ENCODE measurements at places on chromosomes 3 and 15.

- peak; percentile 41 for DNase-seq
These were observed 449.4 kb upstream of the PPP2R3A start for GRCh38 chr3:135516143-135516542.

- DNase-seq: no peak
These were observed 14.5 kb downstream of the LAMP3 start for GRCh38 chr3:183148056-183148455.

DNA sequence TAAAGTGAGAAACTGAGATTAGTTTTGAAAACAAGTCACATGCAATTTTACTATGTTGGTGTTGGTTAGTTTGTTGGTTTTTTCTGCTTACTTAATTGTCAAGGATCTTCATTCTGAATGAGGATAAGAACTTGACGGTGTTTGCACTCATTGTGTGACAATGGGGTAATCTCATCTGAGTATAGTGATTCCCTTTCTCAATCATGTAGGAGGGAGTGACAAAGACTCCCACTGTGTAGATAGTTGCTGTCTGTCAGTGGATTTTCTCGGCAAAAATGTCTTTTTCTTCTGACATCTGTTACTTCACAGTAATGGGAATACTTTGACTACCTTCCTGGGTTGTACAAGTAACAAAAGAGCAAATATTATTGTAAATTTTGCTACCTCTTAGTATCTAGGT lies 23.5 kb downstream of the KCNH8 start:
- no peak for DNase-seq

DNA sequence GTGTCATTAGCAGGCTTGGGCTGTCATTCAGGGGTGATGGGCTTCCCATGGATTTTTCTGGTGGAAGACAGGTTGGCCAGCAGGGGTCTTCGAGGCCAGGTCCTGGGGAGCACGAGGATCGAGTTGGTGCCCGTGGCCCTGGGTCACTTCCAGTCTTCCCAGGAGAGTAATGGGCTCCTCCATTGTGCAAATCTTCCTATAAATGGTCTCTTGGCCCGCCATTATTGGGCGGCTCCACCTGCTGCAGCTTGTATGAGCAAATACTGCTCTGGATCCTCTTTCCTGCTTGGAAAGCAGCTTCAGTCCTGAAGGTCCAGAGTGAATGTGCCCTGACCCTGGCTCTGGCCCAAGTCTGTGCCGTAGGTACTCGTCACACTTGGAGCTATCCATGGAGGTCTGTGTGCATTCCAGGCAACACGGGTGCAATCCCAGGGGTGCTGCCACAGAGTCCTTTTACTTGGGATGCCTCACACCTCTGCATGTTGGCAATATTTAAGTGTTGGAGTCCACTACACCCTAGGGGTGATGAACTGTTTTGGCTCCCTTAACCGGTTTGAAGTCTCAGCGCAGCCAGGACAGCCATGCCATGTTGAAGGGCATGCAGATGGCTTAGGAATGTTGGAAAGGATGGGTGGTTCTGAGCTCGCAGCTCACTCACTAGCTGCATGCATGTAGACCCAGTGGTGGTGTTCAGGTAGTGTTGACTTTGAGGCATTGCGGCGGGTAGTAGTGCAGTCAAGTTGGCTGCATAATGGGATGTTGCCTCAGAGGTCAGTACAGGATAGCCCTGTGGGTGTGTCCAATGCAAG lies 97.6 kb downstream of the SNRPN start:
- DNase-seq: no peak

DNA sequence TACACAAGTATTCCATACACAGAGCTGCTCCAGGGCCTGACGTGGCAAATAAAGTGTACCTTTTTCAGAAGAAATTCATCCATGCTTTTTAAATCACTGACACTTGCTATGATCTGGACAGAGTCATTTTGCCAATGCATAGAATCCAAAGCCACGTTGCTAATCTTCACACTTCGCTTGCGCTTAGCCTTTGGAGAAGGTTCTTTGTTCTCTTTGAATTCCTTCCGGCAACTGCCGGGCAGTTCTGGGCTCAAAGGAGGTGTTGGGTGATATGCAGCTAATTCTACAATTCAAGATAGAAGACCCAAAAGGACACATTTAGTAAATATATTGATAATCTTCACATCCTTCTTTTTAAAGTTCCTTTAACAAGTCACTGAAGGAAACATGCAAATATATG lies 69.9 kb downstream of the NR2E3 start:
- no peak for DNase-seq

DNA sequence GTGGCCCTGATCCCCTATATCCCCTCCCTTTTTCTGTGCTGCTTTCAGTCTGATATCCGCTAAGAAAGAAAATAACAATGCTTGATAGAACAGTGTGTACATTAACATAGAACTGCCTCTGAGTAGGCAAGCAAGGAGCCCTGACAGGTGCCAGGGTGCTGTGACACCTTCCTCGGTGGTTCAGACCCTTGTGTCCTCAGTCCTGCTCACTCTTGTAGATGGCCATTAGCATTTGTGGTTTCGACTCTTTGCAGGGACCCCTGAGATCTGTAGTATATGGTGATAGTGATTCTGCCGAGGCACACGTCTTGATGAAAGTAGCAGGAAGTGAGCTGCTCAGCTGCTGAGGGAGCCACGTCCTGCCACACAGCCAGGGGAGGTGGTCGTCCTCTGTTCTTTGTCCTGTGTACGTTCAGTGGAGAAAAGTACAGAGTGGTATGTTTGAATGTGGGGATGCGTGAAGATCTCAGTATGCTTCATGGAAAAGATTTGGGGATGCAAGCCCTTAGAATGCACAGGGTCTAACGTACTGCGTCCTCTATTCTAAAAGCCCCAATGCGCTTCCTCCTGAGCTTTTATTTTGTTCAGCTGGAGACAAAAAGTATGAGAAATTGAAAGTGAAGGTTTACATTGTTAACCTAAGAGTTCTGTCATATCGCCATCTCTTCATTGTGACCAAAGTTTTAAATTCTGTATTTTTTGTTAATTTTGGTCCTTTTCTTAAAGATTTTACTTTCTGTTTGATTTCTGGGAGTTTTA lies 35.4 kb downstream of the PXYLP1 start:
- no peak for DNase-seq

DNA sequence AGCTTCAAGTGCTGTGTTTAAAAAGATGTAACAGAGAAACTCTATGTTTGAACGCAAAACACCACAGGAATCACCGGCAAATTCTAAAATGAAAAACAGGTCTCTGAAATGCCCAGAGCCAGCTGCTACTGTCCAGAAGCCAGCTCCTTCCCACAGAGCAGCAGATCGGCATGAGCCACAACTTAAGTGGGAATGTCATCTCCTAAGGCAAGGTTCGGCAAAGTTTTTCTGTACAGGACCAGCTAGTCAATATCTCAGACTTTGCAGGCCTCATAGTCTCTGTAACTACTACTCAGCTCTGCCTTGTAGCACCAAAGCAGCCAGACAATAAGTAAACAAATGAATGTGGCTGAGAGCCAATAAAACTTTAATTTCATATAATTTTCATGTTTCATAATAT lies 4.9 kb downstream of the PLOD2 start:
- DNase-seq: no peak

DNA sequence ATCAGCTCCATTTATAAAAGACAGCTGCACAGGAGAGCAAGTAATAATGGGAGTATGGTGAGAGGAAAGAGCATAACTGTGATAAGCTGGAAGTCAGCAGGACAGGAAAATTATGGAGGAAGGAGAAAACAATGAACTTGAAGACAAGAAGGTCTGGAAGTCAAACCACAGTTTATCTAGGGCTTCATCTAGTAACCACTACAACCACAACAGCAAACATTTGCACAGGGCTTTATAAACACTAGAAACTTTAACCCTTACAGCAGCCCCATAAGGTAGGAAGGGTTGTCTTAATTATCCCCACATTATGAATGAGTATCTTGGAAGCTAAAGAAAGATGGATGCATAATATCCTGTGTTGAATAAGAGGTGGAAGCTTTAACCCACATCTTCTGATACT lies 820.8 kb downstream of the IGSF11 start:
- no peak for DNase-seq

DNA sequence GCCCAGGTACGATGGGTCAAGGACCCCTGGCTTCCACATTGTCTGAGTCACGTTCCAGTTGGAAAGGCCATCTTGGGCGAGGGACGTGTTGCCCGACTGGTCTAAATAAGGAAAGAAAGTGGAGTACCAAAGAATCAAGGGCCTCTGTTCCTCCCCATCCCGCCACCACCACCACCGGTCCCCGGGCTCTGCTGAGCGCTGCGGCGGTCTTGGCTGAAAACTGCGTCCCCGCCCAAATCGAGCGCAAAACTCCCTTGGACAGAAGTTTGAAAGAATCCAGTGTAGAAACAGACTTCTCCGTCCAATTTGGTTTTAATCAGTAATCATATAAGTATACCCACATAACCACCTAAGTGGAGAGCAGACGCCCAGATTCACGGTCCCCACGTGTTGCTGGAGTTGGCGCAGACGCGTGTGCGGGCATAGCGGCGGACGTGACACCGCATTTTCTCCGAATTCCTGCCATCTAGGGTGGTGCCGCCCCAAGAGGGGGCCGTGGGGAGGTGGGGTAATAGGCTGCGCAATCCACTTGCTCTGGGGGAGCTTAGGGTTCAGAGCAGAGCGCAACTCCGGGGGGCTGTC lies 243.8 kb upstream of the TOPAZ1 start:
- peak; percentile 44 for DNase-seq

- DNase-seq: peak; percentile 69
These were observed 297.3 kb upstream of the THBS1 start for GRCh38 chr15:39283531-39283930.

DNA sequence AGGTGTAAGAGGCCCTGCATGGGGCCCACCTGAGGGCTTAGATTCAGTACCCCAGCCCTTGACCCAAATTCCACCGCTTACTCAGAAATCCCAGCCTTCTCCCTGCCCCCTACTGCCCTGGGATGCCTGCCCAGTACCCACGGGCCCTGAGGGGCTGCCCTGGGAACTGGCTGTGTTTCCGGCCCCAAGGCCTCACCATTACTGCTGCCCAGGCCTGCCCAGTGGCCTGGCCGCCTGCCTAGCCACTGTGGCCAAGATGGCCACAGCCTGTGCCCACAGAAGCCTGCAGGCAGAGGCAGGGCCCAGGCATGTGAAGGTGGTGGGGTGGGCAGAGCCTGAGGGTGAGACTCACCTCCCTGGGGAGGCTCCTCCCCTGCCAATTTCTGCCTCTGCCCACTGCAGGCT lies 6.1 kb upstream of the PRKCD start:
- DNase-seq: no peak

GRCh38 chr3:43748645-43749044 lies 57.9 kb downstream of the ABHD5 start:
- DNase-seq: no peak

GRCh38 chr15:23014394-23015000 lies 24.9 kb downstream of the TUBGCP5 start:
- DNase-seq: no peak

DNA sequence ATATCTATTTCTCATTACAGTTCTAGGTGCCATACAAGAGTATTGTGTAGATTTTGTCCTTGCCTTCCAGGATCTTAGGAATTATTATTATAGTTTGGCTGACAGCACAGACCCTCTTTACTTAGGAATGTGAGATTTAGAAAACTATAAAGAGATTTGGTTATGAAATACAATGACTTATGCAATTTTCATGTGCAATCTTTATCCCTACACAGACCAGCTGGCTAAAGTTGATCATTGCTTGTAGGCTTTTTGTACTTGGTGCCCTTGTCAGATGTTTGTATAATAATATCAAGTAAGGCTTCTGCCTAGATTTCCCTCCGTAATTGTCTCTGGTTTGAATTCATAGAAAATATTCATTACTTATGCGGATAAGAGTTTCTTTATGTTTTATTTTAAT lies 174.5 kb upstream of the GAP43 start:
- DNase-seq: no peak

DNA sequence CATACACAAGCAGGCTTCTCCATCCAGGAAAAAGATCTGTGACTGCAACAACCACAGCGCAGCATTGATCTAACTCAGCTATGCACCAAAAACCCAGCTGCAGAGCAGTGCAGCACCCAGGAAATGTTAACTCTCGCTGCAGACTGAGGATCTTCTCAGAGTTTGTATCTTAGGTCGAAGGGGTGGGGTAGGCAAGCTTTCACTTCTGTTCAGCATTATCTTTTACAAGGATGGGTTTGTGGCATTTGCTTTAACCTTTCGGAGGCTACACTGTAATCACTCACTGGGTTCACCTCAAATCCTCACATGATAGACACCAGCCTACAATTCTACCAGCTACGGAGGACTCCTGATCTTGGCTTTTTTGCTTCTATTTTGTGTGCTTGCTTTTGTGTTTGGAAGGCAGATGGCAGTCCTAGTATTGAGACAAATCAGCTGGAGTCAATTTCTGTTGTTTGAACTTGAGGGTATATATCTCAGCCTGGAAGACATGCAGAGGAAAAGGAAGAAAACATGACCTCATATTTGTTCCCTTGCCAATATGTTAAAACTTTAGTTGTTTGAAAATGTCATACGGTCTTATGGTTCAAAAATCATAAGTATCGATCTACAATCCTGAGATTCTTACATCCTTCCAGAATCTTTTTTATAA lies 25.2 kb downstream of the LRRK1 start:
- DNase-seq: no peak

DNA sequence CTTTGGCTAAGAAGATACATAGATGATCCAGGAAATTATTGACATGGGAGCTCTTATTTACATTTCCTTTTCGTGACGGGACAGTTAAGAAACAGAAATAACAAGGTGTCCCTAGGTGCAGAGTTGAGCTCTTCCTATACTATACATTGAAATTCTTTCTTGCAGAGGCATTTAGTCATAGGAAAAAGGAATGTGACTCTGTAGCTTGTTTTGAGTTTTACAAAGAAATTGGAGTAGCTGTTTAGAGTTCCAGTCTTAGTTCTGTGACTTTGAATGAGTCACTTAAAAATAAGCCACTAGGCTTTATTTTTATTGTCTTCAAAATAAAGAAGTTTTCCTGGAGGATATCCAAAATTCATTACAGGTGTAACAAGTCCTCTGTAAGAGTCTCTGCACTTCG lies 723.5 kb upstream of the SGO1 start:
- peak; percentile 17 for DNase-seq

DNA sequence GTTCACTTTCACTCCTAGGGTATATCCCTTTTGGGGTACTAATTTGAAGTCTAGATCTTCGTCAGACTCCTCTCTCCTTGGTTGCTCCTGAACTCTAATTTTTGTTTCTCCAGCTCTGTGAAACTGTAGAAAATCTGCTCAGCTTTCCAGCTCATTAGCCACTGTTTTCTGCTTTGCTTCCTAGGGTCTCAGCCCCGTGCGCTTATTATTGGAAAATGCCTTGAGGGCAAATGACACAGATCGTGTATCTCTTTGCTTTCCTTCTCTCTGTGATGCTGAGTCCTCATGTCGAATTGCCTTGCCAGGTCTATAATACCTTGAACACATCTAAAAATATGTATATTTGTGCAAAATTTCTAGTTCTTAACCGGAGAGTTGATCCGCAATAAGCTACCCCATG lies 731.1 kb downstream of the EDEM1 start:
- DNase-seq: no peak

GRCh38 chr3:68876112-68876713 lies 56.1 kb downstream of the TAFA4 start:
- DNase-seq: peak; percentile 57

- no peak for DNase-seq
These were observed 63.2 kb downstream of the ASTE1 start for GRCh38 chr3:130963444-130963843.

GRCh38 chr3:173614522-173614921 lies 217.0 kb downstream of the NLGN1 start:
- no peak for DNase-seq

GRCh38 chr3:197456261-197457091 lies 99.3 kb downstream of the BDH1 start:
- peak; percentile 93 for DNase-seq

All from fibroblast of skin of back (primary cell).